Effector memory CD4-positive, alpha-beta T cell (primary cell): ENCODE measurements at places on chromosomes 6 and 20.

DNA sequence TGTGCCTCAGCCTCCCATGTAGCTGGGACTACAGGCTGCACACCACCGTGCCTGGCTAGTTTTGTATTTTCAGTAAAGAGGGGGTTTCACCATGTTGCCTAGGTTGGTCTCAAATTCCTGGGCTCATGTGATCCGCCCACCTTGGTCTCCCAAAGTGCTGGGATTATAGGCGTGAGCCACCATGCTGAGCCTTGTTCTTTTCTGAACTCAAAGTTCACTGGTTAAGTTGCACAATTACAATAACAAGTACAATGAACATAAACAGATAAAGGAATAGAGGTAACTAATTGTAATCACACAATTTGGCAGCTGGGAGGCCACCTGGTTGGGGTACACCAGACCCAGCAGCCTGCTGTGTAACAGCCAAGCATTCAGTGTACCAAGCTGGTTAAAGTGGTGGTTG is 6.7 kb downstream of the NUDT3 start:
- DNase-seq: no peak

DNA sequence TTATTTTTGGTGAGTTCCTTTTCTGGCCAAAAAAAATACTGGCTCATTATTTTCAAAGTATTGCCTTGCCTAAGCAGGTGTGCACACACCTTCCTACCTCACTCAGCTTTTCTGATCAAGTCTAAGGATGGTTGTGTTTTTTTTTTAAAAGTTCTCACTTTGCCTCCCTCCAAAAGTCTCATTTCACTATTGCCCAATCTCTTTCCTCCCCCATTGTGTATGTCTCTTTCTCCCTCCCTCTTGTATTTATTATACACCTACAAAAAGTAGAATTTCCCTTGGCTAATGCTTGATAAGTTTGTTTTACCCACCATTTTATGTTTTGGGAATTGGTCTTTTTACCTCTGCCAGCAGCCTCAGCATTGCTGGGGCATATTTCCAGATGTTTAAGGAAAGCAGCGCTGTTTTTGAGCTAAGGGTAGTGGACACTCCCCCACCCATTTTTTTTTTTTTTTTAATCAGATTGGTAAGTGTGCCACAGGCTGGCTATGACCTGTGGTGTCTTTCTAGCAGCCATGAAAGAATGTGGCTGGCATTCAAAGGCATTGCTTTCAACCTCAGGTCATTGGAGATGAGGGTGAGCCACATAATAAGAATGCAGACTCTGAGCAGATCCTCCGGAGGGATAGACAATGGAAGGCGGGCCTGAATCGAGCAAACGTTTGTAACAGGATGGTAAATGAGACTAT is 668.6 kb downstream of the UTRN start:
- DNase-seq: no peak

GRCh38 chr20:37291724-37292126 is 2.3 kb downstream of the MANBAL start:
- no peak for DNase-seq

- DNase-seq: no peak
Measured at GRCh38 chr20:50142812-50143211, 10.7 kb downstream of the PEDS1 start.

- DNase-seq: no peak
Measured at GRCh38 chr6:151805286-151805840, 2.1 kb upstream of the ESR1 start.

DNA sequence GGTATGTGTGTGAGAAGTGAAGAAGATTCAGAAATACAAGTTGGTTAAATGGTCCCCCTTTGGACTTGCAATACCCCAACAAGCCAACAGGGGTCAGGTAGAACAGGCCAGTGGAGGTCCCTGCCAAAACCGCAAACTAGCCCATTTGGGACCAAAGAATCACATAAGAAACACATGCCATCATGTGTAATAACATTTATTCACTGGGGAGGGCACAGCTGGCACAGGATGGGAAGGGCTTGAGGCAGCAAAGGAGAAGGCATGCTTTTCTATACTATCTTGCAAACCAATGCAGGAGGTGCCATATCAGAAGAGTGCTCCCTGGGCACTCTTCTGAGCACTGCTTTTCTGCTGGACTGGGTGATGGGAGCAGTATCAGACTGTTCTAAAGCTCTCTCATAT is 116.1 kb upstream of the TRAF3IP2 start:
- DNase-seq: no peak

DNA sequence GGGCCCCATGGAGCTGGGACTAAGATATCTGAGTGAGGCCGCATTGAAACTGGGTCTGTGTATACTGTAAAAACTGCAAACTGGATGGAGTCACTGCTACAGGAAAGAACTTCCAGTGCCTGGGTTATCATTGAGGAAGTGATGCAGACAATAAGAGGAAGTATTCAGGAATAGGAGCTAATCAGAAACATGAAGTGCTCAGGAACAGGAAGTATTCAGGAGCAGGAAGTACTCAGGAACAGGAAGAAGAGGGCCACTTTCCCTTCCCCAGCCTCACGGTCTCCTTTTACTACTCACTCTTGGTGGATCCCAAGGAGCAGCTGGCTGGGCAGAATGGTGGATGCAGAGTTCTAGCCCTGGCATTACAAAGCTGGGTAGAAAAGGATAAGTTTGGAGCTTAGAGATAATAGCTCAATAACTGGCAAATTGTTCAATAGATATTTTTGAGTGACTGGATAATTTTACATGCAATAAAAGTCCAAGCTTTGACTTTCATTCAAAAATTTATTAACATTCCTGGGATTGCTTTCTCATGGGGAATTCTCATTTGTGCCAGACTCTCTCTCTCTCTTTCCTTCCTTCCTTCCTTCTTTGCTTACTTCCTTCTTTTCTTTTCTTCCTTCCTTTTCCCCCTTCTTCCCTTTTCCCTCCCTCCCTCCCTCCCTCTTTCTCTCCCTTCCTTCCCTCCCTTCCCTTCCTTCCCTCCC is 82.2 kb upstream of the PAX1 start:
- no peak for DNase-seq

DNA sequence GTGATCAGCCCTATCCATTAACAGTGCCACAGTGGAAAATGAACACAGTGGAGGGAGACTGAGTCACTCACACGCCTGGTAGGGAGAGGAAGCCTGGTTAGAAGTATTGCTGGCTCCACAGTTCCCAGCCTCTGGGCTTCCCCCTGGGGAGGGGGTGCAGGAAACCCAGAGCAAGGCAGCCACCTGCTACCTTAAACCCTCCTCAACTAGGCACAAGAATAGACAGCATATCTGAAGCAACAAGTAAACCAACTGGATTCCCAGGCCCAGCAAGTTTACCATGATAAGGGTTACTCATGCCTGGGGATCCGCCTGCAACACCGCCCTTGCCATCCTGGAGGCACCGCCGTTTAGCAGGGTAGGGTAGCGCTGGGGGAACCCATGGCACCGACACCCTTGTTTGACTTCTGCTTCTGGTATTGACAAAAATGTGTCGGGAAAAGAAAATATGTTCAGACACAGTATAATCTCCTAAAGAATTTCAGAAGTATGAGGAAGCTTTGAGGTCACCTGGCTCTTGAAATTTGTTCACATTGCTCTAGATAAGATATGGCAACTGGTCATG is 38.3 kb downstream of the SLC22A23 start:
- no peak for DNase-seq

GRCh38 chr20:2455771-2456497 is 14.7 kb downstream of the SNRPB start:
- DNase-seq: no peak

DNA sequence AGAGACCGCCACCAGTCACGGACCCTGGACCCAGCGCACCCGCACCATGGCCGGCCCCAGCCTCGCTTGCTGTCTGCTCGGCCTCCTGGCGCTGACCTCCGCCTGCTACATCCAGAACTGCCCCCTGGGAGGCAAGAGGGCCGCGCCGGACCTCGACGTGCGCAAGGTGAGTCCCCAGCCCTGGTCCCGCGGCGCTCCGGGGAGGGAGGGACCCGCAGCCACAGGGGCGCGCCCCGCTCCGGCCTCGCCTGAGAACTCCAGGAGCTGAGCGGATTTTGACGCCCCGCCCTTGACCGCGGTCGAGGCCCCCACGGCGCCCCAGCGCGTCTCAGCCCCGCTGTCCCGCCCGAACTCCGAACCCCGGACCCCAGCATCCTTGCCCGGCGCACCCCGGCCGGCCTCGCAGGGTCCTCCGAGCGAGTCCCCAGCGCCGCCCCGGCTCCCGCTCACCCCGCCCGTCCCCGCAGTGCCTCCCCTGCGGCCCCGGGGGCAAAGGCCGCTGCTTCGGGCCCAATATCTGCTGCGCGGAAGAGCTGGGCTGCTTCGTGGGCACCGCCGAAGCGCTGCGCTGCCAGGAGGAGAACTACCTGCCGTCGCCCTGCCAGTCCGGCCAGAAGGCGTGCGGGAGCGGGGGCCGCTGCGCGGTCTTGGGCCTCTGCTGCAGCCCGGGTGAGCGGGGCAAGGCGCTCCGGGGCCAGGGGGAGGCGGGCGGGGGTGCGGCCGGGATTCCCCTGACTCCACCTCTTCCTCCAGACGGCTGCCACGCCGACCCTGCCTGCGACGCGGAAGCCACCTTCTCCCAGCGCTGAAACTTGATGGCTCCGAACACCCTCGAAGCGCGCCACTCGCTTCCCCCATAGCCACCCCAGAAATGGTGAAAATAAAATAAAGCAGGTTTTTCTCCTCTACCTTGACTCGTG is at the start of gene OXT:
OXT (plus strand) TSS at position 11 of the 920 bp plus-strand sequence; CDS start at position 47, 36 bp downstream.
- peak; percentile 46 for DNase-seq

DNA sequence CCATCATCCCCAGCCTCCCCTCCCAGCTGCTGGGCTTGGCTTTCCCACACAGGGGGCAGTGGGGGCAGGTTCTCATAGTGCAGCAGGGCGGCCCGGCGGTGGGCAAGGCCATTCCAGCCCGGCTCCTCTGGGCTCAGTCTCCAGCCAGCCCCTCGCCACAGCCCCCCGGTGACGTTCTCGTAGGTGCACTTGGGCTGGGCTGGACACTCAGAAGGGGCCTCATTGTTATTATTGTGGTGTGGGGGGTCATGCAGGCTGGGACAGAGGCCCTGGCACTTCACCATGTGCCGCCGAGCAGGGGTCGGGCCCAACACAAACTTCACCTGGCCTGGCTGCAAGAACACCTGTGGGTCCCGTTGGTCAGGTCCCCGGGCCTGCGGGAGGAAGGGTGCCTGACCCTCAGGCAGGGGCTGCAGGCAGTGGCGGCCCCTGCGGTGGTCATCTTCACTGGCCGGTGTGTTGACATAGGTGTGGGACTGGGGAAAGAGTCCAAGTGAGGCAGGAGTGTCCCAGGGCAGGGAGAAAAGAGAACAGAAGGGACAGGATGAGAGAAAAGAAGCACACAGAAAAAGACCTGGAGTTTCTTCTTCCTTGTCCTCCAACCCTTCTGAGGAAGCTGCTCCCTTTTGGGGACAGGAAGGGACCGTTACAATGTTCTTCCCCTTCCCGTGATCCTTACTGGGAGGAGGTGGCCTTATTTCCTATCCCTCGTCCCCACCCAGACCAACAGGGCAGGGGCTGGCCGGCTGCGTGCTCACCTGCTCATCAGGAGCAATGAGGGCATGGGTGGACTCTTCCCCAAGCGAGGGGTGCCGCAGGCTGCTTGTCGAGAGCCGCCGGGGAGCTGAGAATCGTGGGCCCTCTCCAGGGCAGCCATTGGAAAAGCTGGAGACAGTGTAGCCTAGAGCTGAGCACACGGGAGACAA is 8.4 kb downstream of the FRS3 start:
- no peak for DNase-seq

DNA sequence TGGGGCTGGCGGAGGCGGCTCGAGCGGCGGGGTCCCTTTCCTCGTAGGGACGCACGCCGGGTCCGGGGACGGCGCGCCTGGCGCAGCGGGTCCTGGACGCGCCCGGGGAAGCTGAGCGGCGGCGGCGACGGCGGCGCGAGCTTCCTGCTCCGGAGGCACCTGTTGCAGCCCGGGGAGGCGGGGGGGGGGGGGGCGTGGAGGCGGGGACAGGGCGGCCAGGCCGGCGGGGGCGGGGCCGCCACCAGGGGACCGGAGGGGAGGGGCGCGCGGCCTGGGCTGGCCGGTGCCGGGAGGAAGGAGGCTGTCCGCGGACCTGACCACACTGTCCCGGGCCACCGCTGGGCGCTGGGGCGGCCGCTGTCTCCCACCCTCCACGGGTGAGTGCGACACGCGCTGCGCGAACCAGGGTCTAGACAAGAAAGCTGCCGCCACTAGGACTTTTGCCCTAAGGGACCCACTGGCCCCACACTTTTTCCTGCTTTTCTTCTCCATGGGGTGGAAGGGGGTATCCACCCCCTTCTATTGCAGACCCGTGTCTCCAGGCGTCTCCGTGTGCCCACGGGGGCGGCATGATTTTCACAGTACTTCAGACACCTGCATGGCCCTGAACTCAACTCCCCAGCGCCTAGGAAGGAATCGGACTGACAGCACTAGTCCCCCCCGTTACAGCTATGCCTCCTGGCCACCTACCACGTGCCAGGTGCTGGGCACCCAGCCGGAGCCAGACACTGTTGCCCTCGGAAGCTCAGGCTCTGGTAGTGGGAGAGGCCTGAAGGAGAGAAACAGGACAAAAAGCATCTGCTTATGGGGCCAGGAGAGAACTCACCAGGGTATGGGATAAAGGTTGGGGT is at the start of gene NFATC2:
NFATC2 (minus strand) TSS at position 149 of the 851 bp plus-strand sequence. CDS start 220 bp downstream, outside the sequence.
- DNase-seq: peak; percentile 50

GRCh38 chr6:81051952-81052351 is 700.5 kb downstream of the TENT5A start:
- DNase-seq: no peak

DNA sequence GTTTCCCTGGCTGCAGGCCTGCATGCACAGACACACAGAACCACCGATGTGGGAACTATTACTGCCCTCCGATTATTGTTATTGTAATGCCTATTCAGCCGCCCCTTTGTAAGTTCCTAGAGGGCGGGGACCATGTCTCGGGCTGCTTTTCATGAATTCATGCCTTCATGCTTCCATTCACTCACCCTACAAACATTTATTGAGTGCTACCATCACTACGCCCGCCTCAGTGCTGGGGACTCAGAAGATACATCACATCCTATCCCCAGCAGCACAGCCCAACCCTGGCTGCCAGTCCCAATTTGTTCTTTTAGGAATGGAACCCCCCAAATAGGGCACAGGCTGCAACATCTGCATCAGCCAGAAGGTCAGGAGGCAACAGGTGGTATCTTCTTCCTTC is 75.9 kb downstream of the FOXA2 start:
- DNase-seq: no peak

DNA sequence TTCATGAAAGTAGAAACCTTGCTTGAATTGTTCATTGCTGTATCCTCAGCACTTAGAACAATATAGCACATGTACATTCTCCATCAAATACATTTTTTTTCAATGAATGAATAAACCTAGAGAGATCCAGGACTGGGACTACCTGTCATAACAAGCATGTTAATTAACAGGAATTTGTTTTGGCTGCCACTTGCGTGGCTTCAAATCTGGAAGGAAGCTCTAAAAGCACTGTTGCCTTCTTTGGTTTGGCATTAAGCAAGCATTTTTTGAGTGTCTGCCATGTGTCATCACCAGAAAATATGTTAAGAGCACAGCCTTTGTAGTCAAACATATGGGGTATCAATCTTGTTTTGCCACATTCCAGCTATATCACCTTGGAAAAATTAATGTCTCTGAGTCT is 131.9 kb upstream of the BACH2 start:
- DNase-seq: no peak

- no peak for DNase-seq
Measured at GRCh38 chr6:117550618-117551242, 51.6 kb downstream of the GOPC start.
